ENCODE measurements at places on chromosomes 13 and 19.

- DNase-seq, result no peak
These were observed 56.4 kb upstream of the STARD13 start for GRCh38 chr13:33341861-33342452.

GRCh38 chr13:29059800-29060199 lies 239.7 kb downstream of the MTUS2 start:
- no peak for DNase-seq

GRCh38 chr19:18057557-18057956 lies 29.2 kb downstream of the IL12RB1 start:
- DNase-seq, result no peak

DNA sequence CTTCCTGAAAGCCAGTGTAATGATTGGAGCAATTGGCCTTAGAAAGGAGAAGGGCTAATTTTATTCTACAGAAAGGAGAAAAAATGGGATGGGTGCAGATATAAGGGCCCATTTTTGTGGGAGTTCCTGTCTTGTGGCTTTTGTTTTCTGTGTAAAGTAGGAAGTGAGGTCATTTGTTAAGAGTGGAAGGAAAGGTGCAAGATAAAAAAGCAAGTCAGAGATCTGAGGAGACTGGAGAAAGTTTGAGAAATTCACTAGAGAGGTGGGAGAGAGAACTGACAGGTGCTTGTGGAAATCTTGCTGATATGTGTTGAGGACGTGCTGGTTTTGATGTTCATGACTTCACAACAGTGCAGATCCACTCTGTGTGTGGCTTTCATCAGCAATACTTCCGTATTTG lies 349.4 kb downstream of the DLEU7 start:
- no peak for DNase-seq
